ENCODE measurements at places on chromosomes 12 and 14. TPM values are rescaled to one million over a fixed set of nuclear protein-coding genes. Genes with fewer than 3 reads are reported as not detected.

The SERPINA9 gene
- total RNA-seq, result not detected

The SLC38A2 gene
- 186 TPM for total RNA-seq

The AP1G2 gene
- total RNA-seq, result 329 TPM

The KERA gene
- not detected for total RNA-seq

The INSM2 gene
- total RNA-seq, result not detected

The PTHLH gene
- total RNA-seq, result not detected

The TRPV4 gene
- not detected for total RNA-seq

The GPR84 gene
- not detected for total RNA-seq

The CFAP73 gene
- 0.42 TPM for total RNA-seq

The KRT82 gene
- total RNA-seq, result not detected

The GALNT16 gene
- total RNA-seq, result not detected

The PLEKHG7 gene
- 0.89 TPM for total RNA-seq

The PPP4R3A gene
- total RNA-seq, result 239 TPM

The TAS2R43 gene
- 0.79 TPM for total RNA-seq

The CDCA3 gene
- 1.9 TPM for total RNA-seq

The MANSC1 gene
- total RNA-seq, result 0.22 TPM

Measured in CD4-positive, CD25-positive, alpha-beta regulatory T cell (primary cell).